GM04504 (cell line): ENCODE measurements at places on chromosomes 7 and 10.
A peak's percentile ranks its signal among the peaks of the same experiment; 100 is the strongest.

- no peak for DNase-seq
Measured at GRCh38 chr10:23405540-23405939, 33.3 kb upstream of the OTUD1 start.

- DNase-seq: no peak
Measured at GRCh38 chr7:155750255-155751125, 61.8 kb downstream of the SHH start.

DNA sequence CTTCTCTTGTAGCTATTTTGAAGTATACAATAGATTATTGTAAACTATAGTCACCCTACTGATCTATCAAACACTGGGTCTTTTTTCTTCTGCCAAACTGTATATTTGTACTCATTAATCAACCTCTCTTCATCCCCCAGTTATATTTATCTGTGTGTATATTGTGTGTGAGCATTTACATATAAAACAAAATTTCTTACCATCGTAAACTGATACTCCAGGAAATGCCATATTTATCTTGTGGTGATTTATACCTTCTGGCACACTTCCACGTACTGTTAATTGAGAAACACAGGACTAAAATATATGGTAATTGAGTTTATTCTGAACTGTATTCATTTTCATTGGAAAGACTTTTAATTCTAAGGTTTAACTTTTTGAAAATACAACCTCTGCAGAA, 18.9 kb downstream of the ANLN start:
- DNase-seq: no peak

- no peak for DNase-seq
Measured at GRCh38 chr10:78783753-78784152, 285.0 kb upstream of the ZMIZ1 start.

- DNase-seq: no peak
Measured at GRCh38 chr7:15891151-15891881, 204.8 kb upstream of the MEOX2 start.

DNA sequence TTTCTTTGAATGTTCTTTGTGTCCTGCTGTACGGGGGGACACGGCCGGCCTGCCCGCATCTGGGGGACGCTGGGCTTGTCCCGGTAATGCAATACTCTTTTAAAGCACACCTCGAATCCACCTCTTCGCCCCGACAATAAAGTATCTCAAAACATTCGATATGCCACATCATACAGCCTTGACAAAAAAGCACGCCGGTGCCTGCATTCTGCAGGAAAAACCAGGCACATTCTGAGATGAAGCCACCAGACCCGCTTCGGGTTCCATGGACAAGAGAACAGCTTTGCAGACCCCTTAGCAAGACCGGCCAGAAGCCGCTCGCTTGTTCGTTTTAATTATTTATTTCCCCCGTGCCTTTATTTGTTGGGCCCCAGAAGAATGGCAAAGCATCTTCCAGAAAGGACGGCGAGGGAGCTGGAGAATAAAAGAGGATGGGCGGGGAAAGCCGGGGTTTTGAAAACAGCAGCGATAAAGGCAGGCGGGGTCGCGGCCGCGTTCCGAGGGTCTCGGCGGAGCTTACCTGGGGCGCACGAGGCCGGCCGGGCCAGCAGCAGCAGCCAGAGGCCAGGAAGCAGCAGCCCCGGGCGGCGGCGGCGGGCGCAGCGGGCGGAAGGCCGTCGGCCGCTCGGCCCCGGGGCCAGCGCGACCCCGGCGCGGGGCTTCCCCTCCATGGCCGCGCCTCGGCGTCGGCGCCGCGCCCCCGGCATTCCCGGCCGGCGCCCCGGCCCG, 462 bp downstream of the KIAA1549 start:
- DNase-seq: no peak

GRCh38 chr10:110208614-110209453, 1.4 kb downstream of the MXI1 start:
- DNase-seq: no peak

- no peak for DNase-seq
Measured at GRCh38 chr10:4338768-4339167, 487.2 kb upstream of the AKR1E2 start.

DNA sequence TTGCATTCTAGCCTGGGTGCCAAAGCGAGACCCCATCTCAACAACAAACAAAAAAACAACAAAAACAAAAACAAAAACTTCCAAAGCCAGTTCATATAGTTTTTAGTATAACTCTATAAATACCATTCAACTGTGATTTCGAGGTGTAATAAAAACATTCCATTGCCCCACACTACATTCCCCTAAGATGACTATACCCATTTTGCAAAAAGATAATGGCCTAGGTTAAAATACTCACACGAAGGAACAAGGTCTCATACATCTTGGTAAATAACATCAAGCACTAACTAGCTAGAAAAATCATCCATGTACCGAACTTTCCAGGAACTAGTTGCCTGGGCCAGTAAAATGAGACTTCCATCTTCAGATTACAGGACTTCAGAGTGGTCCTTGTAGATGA, 55.4 kb downstream of the GLI3 start:
- no peak for DNase-seq

GRCh38 chr7:48011951-48012350, 17.0 kb downstream of the SUN3 start:
- no peak for DNase-seq

GRCh38 chr7:67008260-67008659, 11.6 kb downstream of the TYW1 start:
- DNase-seq: no peak

GRCh38 chr10:109895848-109896247, 27.5 kb downstream of the XPNPEP1 start:
- DNase-seq: no peak

DNA sequence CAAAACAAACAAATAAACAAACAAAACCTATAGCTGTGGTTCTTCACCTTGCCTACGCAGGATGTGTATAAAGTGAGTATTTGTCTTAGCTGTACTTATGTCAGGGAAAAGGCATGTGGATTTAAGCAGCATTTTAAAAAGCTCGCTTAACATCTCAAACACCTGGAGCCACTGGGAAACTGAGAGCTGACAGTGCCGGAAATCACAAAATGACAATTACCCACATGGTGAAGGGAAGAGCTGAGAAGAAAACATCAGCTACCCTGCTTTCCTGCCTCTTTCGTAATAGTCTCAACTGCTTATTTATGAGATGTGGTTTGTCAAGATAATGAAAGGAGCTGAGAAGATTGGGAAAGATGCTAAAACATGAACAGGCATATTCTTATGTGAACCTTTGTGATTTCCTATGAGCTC, 31.1 kb upstream of the MSMB start:
- no peak for DNase-seq

- DNase-seq: peak; percentile 100
Measured at GRCh38 chr10:98349508-98349922, 65.5 kb downstream of the PYROXD2 start.

DNA sequence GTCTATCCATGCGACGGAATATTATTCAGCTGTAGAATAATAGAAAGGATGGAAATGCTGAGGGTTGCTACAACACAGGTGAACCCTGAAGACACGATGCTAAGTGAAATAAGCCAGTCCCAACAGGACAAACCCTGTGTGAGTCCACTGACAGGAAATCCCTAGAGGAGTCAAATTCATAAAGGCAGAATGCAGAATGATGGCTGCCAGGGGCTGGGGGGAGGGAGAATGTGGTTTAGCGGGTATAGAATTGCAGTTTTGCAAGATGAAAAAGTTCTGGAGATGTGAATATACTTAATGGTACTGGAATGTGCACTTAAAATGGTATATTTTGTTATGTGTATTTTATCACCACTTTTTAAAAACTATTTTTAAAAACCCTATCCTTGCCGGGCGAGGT, 36.9 kb upstream of the DOCK1 start:
- no peak for DNase-seq

DNA sequence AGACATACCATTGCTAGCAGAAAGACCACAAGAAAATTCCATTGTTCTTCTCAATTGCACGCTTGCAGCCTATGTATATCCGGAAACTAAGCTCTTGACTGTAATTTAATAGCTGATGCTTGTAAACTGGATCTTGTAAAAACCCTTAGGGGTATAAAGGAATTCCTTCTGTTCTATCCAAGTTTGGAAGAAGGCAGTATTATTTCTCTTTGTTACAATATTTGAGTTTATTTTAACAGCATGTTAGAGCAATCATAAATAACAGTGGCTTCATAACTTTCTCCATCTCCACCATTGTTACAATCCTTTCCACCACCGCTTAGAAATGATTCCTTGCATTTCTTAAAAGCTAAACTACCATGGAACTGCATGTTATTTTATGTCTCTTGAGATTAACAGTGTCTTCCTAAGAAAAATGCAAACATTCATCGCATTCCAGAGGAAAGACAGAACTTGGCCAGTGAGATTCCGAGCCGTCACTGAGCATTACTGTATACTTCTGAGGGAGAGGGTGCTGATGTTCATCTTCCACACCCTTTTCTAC, 92.5 kb downstream of the TRIL start:
- DNase-seq: no peak

- no peak for DNase-seq
Measured at GRCh38 chr7:44222776-44223261, 22.0 kb downstream of the YKT6 start.

GRCh38 chr10:14761372-14761771, 13.3 kb downstream of the FAM107B start:
- DNase-seq: no peak

DNA sequence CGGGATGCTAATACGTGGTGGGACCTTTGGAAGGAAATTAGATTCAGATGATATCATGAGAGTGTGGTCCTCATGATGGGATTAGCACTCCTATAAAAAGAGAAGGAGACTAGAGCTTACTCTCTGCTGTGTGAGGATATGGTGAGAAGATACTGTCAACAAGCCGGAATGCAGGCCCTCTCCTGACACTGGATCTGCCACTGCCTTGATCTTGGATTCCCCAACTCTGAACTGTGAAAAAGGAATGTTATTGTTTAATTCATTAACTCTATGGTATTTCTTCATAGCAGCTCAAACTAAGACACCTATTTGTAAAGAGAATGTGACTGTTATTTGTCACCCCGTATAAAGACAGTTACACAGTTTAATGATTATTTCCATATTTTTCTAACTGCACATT, 1227.5 kb upstream of the C7orf33 start:
- DNase-seq: no peak

- no peak for DNase-seq
Measured at GRCh38 chr10:124592101-124592500, 130.5 kb downstream of the LHPP start.

DNA sequence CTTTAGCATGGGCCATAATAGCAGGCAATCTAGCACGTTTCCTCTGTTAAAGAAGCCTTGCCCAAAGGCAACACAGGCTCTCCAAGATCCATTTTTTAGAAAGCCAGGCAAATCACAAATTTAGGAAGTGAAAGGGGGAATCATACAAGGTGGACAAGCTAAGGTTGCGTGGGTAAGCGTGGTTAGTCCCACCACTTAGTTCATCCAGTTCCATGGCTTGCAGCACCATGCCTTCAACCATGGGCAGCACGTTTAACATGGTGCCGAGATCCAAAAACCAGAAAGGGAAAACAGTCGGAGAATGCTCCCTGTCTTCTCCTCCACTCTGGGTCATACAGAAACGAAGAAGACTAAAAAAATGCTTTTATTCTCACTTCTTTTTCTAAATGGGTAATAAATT, 234.4 kb upstream of the IMMP2L start:
- DNase-seq: no peak

GRCh38 chr10:117830787-117831212, 215.9 kb downstream of the RAB11FIP2 start:
- DNase-seq: no peak

- no peak for DNase-seq
Measured at GRCh38 chr10:84097787-84098353, 41.4 kb upstream of the GHITM start.

DNA sequence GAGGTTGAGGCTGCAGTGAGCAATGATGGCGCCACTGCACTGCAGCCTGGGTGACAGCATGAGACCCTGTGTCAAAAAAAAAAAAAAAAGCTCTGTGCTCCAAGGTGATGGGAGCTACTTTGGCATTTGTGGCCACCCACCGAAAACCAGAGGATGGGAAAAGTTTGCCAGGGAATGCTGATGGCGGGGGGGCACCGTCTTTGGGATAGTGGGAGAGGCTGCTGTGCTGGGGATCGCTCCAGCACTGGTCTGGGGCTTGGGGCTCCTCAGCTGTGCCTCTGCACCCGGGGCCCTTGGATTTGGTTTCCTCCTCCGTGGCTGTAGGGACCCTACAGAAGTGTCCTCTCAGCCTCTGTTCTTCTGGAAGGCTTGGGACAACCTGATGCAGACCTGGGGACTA, 11.7 kb upstream of the RAMP3 start:
- DNase-seq: no peak

DNA sequence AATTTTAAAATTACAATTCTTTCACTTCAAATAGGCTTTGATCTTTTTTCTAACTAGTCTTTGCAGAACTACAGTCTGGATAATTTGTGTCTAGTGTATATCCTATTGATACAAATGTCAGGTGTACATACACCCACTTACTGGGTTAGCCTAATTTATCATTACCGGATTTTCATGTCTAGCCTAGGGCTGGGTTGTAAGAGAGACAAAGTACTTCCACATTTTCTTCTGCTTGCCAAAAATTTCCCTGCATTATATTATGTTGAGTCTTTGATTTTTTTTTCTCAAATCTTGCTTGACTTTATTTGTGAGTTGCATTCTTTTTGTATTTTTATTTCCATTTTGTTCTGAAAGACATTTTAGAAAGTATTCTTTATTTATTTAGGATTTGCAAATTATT, 284.8 kb upstream of the FZD8 start:
- DNase-seq: no peak

DNA sequence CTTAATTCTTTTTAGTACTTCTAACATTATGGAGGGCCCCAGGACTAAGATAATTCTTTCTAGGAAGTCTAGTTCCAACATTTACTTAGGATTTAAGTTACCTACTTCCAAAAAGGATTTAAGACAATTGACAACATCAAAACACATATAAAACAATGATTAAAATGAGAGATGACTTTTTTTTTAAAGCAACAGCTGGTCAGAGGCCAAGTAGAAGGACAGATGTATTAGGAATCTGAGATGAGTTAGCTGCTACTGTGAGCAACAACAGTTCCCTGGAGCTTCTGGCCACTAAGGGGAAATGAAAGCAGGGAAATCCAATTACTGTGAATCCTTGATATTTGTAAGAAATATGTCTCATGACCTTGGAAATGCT, 222.3 kb downstream of the PHTF2 start:
- peak; percentile 13 for DNase-seq

GRCh38 chr7:118182593-118183427, 1.2 kb upstream of the LSM8 start:
- DNase-seq: no peak
